ENCODE measurements at places on chromosomes 11 and 22.
A peak's percentile ranks its signal among the peaks of the same experiment; 100 is the strongest.

- DNase-seq = no peak
Observed at GRCh38 chr11:117528097-117528721, 200.6 kb downstream of the CEP164 start.

- no peak for DNase-seq
Observed at GRCh38 chr11:100080821-100081220, 606.3 kb upstream of the ARHGAP42 start.

GRCh38 chr22:22571862-22572261 lies 12.8 kb upstream of the PRAME start:
- DNase-seq = no peak

DNA sequence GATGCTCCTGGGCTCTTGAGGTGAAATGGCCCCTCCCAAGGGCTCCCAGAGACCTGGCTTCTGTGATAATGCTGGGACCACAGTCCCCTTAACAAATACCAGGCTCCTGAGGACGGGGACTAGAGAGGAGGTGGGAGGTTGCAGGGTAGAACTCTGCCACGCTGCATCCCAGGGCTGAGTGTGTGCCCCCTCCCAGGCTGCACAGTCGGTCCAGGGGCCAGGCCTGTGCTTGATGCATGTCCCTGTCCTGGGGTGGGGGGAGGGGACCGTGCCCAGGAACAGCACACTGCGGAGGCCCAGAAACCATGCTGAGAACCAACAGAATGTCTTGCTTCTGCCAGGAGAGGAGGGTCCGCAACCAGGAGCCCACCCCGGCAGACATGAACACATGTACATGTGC lies 9.3 kb downstream of the CSF2RB start:
- DNase-seq = no peak

DNA sequence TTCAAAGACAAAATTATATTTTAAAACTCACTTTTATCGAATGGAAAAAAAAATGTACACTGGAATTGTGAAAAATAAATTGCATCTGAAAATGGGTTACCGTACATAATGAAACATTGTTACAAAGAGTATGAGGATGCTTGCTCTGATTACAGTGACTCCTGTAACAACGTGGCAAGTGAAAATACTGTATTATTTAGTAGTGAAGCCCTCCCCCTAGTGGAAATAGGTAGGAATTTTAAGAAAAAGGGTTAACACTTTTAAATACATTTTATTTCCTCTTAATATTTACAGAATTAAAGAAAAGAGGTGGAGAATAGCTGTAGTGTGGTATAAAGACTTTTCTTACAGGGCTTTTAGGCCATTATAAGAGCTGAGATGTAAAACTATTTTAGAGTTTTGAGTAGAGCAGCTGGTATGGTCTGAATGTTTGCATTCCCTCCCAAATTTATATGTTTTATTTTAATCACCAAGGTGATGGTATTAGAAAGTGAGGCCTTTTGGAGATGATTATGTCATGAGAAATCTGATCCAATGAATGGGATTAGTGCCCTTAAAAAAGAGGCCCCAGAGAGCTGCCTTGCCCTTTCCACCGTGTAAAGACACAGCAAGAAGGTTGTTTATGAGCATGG lies 25.2 kb downstream of the FAM76B start:
- no peak for DNase-seq

- peak; percentile 33 for DNase-seq
Observed at GRCh38 chr22:23305922-23306374, 125.6 kb downstream of the BCR start.

DNA sequence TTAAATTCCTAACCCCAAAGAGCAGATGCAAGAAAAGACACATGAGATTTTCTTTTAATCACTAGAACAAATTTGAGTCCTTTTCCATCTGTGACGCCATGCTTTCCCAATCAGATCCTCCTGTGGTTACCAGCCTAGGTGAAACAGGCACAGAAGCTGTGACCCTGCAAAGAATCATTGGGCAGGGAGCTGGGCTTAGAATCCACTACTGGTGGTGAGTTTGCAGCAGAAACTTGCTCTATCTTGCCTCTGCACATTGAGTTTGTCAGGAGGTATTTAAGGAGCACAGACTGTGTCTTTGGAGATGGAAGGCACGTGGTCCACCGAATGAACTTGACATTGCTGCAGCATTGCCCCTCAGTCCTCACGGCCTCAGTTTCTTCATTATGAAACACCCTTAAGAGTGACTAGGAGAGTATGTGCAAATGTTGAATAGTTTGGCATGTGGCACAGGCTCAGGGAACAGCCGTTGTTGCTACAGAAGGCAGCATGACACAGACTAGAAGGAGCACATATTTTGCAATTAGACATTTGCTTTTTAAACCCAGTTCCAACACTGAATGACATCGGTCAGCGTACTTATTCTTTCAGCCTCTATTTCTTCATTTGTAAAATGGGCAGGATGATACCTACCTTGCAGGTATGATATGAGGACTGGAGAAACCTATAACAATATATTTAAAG lies 127.6 kb downstream of the DBX1 start:
- no peak for DNase-seq

DNA sequence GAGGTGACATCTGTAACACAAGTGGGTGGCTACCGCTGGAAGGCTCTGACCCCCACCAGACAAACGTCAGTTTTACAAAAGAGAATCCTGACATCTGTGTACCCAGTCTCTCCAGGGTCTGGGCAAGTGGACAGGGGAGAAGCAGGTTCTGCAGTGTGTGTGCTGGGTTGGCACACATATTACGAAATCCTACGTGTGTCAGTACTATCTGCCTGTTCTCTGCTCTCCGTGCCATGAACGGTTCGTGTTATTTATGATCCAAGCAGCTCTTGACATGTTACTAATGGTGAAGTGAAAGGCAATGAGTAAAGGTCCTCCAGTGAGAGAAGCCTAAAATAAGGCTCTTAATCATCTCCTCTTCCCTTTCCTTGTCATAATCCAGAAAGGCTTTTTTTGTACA lies 201.5 kb upstream of the MTMR2 start:
- DNase-seq = no peak

- DNase-seq = no peak
Observed at GRCh38 chr11:30377347-30377746, 54.4 kb downstream of the ARL14EP start.

GRCh38 chr11:32594272-32594671 lies 10.6 kb downstream of the EIF3M start:
- no peak for DNase-seq

- DNase-seq = no peak
Observed at GRCh38 chr22:33798401-33798800, 121.9 kb downstream of the LARGE1 start.

GRCh38 chr11:125959931-125960330 lies 14.1 kb downstream of the VSIG10L2 start:
- no peak for DNase-seq

DNA sequence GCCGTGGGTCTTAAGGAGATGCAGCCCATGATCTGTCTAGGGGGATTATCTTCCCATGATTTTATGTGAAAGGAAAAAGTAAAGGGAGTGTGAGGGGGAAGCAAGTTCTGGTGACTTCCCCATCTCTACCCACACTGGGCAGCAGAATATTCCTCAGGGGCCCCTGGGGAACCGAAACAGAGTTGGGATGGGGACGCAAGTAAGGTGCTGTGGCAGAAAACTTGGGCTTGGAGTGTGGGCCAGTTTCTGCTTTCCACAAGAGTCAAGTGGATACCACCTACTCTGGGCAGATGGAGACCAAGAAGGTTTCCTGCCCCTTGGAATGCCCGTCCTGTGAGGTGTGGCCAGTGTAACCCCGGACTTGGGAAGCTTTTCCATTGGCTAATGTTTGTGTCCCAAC lies 64.4 kb downstream of the SGSM3 start:
- DNase-seq = no peak

DNA sequence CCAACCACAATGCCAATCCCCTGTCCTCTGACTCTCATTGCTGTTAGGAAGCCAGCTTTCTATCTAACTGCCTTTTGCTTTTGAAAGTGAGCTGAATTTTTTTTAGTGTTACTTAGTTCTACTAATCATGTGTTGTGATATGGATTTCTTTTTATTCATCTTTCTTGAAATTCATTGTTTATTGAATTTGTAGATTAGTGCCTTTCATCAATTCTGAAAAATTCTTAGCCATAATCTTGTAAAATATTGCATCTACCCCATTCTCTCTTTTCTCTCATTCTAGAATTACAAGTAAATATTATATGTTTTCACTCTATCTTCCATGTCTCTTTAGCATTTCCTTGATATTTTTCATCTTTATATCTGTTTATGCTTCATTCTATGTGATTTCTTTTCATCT lies 47.8 kb downstream of the DDIAS start:
- no peak for DNase-seq

DNA sequence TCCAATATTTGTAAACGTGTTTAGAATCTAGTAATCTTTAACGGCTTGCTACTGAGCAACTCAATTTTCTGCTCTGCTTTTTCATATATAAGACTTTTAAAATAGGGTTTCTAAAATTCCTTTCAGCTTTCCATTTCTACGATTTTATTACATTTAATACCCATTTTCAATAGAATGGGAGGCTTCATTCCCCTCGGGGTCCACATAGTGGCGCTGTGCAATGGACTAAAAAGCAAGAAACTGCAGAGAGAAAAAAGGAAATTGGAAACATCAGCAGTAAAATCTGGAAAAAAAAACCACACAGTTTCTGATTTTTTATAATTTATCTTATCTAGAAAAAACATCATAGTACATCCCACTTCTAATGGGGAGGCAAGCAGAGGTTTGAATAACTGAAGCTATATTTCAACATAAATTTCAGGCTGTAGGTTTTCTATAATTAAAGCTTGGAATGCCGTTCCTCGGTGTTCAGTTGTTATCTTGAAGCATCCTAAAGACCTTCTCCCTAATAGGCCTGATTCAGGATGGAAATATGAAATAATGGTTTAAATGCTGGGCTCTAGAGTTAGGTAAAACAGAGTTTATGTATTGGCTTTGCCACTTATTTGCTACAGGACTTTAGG lies 18.7 kb upstream of the JHY start:
- DNase-seq = peak; percentile 47

DNA sequence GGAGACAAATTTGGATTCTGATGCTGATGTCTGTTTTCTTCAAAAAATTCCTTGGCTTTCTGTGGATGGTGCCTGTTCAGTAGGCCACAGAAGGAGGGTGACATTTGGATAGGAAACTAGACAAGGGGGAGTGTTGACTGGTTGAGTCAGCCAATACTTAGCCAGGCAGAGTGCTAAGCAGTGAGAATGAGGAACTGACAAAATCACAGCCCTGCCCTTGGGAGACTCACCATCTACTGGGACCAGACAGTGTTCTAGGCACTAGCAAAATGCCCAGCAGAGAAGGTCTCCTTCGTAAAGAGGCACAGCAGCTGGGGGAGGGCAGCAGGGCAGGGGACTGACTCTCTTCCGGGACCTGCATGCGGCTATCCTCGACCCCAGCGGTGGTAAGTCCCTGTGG lies 190.2 kb downstream of the DSCAML1 start:
- DNase-seq = no peak

DNA sequence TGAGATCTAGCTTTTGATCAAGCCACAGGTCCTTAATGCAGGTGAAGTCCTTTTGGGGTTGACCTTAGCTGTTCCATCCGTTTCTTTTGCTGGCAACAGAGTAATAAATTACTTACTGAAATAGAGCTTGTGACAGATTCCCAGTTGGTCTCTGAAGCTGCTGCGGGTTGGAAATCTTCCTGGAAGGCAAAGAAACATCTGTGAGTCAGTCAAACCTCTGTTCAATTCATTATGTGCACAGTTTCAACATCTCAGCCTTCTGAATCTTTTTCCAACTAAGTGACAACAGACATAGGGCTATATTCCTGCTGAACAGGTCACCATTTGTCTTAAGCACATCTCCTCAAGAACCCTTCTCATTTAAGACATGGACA lies 88.9 kb upstream of the DDI1 start:
- DNase-seq = no peak

GRCh38 chr11:7486781-7487140 lies 1.5 kb downstream of the OLFML1 start:
- DNase-seq = no peak
